Hepatocyte (in vitro differentiated cells): ENCODE measurements at places on chromosomes 2 and 18. TPM values are rescaled to one million over a fixed set of nuclear protein-coding genes. Genes with fewer than 3 reads are reported as not detected.

Gene GPR45
- polyA plus RNA-seq, result 0.23 TPM in 1 of 2 replicates, not detected in the other

Gene WDR43
- 21.0 and 24.5 TPM in 2 replicates for polyA plus RNA-seq

Gene HPCAL1
- 37.4 and 39.1 TPM in 2 replicates for polyA plus RNA-seq

Gene SOCS6
- polyA plus RNA-seq, result 14.4 and 16.6 TPM in 2 replicates

Gene TMEM178A
- polyA plus RNA-seq, result 5.5 and 6.6 TPM in 2 replicates

DNA sequence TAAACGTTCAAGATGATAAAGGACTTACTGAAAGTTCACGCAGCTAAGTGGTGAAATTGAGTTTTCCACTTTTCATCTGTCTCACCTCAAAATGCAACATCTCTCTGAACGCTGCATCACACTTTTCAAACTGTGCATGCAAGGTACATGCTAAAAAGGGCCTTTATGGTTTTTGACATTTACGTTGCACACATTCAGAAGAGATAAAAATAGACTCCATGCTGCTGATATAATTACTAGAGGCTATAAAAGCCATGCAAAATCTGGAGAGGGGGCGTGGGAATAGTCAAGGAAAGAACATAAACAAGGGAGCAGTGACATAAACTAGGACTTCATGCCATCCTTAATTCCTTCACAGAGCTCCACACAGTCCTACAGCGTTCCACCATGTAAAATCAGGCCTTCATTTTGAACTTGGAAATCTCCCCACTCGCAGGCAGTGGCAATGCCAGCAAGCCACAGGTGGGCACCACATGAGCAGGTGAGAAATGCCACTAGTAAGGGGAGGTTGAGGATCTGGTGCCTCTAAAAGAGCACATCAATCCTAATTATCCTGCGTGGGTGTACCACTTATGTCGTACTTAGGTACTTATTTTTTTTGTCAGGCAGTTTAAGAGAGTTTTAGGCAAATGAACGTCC is 71.4 kb downstream of the ZEB2 start:
- peaks cover 42% of the 10 kb centered on the region for H3K27me3 ChIP-seq
- H3K27ac ChIP-seq, result no peak overlapping the region
- DNase-seq, result no peak
- H3K4me1 ChIP-seq, result no peaks in the 10 kb centered on the region
- no peaks in the 10 kb centered on the region for H3K36me3 ChIP-seq
- no peak overlapping the region for H3K4me3 ChIP-seq

- no peak for DNase-seq
- H3K27me3 ChIP-seq, result no peaks in the 10 kb centered on the region
- no peak overlapping the region for H3K27ac ChIP-seq
- H3K4me1 ChIP-seq, result no peaks in the 10 kb centered on the region
Measured at GRCh38 chr2:2452961-2453360, 121.9 kb upstream of the MYT1L start.

DNA sequence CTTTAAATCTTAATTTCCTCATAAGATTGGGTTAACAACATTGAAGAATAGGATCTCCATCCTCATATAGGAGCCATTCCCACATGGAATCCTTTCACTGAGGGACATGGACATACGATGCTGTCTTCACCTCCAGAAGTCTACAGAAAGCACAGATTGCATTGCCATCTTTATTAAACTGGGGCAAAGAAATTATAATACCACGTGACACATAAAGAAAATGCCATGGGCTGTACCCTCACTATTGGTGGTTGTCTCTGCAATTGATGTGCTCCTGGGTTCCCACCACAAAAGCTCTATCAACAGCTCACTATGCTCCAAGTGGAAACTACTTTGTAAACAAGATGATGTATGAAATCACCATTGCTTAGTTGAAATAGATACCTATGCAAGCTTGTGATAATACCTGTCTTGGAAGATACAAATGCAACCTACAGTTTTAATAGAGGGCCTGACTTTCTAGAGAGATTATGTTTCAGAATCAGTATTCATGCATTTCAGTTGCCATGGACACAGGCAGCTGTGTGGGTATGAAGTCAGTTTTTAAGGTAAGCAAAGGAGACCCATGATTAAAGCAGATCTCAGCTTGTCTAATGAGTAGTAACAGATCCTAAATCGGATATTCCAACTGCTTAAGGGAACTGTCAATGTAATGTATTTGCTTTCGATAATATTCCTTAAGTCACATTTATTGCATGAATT is 337.0 kb downstream of the RAD51AP2 start:
- H3K27me3 ChIP-seq, result no peaks in the 10 kb centered on the region
- no peak overlapping the region for H3K27ac ChIP-seq
- no peaks in the 10 kb centered on the region for H3K4me1 ChIP-seq
- DNase-seq, result no peak

DNA sequence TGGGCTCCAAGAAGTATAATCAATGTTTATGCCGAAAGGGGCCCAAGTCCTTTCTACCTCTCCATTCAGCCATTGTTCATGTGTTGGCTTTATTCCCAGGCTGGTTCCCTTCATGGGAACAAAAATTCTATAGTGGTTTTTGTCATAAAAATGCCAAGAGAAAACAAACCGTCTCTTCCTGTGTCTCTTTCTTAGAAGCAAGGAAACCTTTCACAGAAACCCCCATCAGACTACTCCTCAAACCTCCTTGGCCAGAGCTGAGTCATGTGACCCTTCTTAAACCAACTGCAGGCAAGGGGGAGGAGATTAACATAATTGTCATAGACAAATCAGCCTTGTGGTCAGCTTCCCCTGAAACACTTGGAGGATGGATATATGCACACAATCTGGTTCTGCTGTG is 75.1 kb upstream of the TANK start:
- no peaks in the 10 kb centered on the region for H3K4me1 ChIP-seq
- no peak for DNase-seq
- no peaks in the 10 kb centered on the region for H3K27me3 ChIP-seq

DNA sequence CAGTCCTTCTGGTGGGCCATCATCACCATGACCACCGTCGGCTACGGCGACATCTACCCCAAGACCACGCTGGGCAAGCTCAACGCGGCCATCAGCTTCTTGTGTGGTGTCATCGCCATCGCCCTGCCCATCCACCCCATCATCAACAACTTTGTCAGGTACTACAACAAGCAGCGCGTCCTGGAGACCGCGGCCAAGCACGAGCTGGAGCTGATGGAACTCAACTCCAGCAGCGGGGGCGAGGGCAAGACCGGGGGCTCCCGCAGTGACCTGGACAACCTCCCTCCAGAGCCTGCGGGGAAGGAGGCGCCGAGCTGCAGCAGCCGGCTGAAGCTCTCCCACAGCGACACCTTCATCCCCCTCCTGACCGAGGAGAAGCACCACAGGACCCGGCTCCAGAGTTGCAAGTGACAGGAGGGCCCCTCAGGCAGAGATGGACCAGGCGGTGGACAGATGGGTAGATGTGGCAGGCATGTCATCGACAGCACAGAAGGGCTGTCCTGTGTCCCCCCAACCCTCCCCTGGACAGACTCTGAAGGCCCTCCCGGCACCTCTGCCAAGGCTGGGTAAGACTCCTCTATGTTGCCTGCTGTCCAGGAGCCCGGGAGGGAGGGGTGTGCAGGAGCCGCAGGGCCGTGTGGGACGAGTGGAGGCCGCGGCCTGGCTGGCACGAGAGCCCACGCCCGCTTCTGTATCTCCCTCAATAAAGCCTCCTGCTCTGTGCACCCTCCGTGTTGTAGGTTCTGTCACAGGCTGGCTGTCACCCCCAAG is 2.0 kb downstream of the KCNF1 start:
- no peak for DNase-seq
- no peaks in the 10 kb centered on the region for H3K36me3 ChIP-seq
- H3K4me3 ChIP-seq, result no peak overlapping the region
- H3K4me1 ChIP-seq, result peaks cover 4% of the 10 kb centered on the region

GRCh38 chr2:230987137-230988020 is 8.5 kb upstream of the SPATA3 start:
- no peak overlapping the region for H3K4me3 ChIP-seq
- peak; percentile 91 for DNase-seq
- H3K27ac ChIP-seq, result peak overlapping the region; percentile 14
- no peaks in the 10 kb centered on the region for H3K4me1 ChIP-seq
- H3K36me3 ChIP-seq, result no peaks in the 10 kb centered on the region

DNA sequence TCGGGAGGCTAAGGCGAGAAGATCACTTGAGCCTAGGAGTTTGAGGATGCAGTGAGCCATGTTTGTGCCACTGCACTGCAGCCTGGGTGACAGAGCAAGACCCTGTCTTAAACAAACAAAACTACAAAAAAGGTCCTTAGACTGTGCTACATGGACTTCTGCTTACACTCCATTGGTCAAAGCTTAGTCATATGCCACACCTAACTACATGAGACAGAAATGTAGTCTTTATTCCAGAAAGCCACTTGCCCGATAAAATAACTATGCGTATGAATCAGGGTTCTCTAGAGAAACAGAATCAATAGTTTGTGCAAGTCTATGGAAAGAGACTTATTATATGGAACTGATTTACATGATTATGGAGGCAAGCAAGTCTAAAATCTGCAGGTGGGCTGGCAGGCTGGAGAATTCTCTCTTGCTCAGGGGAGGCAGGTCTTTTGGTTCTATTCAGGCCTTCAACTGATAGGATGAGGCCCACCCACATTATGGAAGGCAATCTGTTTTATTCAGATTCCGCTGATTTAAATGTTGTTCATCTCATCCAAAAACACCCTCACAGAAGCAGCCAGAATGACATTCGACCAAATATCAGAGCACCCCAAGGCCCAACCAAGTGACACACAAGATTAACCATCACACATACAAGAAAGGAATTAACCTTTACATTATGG is 114.4 kb upstream of the SIX2 start:
- H3K4me3 ChIP-seq, result no peak overlapping the region
- no peak overlapping the region for H3K27ac ChIP-seq
- H3K27me3 ChIP-seq, result no peaks in the 10 kb centered on the region
- no peak for DNase-seq

DNA sequence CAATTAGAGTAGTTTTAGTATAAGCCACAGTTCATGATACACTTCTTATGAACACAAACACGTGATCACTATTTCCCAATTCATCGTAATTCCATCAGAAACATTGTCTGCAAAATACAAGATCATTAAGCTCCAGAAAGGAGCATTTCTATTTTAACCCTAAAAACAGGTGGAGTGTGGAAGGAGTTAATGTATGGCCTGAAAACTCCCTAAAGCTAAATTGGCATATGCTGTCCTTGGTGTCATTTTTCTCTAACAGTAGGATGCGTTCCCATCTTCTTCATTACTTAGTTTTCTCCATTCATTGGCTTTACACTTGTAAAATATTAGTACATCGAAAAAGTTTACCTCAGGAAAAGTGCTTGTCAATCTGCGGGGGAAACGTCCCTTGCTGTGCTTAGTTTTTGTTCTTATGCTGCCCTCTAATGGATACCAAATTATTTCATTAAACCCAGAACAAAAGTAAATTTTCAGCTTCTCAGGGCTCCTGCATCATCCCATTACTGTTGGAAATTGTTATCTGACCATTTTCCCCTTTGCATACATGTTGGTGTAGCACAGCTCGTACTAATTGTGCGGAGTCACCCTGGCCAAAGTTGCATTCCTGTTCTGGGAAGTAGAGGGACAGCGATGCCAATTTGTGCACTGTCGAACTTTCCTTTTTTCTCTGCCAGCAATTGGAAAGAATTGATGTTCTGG is 153.4 kb downstream of the GPD2 start:
- H3K4me3 ChIP-seq, result no peak overlapping the region
- no peaks in the 10 kb centered on the region for H3K27me3 ChIP-seq
- no peak overlapping the region for H3K27ac ChIP-seq
- H3K36me3 ChIP-seq, result no peaks in the 10 kb centered on the region
- peak; percentile 61 for DNase-seq
- H3K4me1 ChIP-seq, result peaks cover 4% of the 10 kb centered on the region

- peak; percentile 14 for DNase-seq
- H3K27ac ChIP-seq, result no peak within 1 kb of the TSS
- peaks cover 10% of the 10 kb centered on the region for H3K4me1 ChIP-seq
- H3K4me3 ChIP-seq, result peak within 1 kb of the TSS; percentile 67
Measured at GRCh38 chr2:136765256-136766072, at the start of gene THSD7B. Gene THSD7B, plus strand, starts transcription at chr2:136765545. Its CDS starts 116,634 bp downstream, at chr2:136882179.

GRCh38 chr2:206823178-206823577 is 57.8 kb downstream of the FASTKD2 start:
- H3K36me3 ChIP-seq, result no peaks in the 10 kb centered on the region
- no peaks in the 10 kb centered on the region for H3K4me1 ChIP-seq
- no peak for DNase-seq
